Osteoblast (primary cell): ENCODE measurements at places on chromosomes 3 and 15. TPM values are rescaled to one million over a fixed set of nuclear protein-coding genes. Genes with fewer than 3 reads are reported as not detected.
A peak's percentile ranks its signal among the peaks of the same experiment; 100 is the strongest.

Gene MRPL47
- total RNA-seq, result 32.2 and 33.6 TPM in 2 replicates

Gene KNG1
- not detected in 2 replicates for total RNA-seq

Gene GPR87
- total RNA-seq, result not detected in 2 replicates

Gene GOLGA6B
- total RNA-seq, result not detected in 2 replicates

DNA sequence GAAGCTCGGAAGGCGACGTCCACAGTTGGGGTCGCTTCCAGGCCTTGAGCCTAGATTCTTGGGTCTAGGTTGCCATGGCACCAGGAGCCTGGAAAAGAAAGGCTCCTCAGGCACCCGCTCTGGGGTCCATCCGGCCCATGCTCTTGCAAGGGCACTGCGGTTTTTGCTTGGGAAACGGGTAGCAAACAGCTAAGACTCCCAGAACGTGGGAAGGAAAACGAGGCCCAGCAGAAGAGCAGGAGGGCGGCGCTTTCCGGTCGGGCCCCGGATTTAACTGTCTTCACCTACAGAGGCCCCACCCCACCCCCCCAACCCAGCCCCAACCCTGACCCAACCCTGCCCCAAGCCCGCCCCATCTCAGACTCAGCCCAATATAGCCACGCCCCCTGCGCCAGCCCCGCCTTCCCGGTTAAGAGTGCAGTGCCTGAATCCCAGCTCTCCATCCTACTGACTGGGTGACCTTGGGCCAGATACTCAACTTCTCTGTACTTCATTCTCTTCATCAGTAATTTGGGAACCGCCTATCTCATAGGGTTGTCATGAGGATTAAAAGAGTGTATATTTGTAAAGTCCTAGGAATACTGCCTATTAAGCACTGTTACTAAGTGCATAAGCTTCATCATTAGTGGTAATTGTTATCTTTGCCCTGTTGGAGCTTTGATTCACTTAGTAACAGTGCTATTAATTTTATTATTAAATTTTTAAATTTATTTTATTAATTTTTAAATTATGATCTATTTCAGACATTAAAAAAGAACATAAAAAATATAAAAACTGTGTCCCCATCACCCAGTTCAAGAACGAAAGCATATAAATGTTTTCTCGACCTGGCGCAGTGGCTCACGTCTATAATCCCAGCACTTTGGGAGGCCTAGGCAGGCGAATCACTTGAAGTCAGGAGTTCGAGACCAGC, 28.4 kb upstream of the SMAD6 start:
- H3K27ac ChIP-seq, result no peak overlapping the region
- no peak for DNase-seq
- H3K36me3 ChIP-seq, result no peaks in the 10 kb centered on the region

GRCh38 chr3:66554178-66554577, 53.4 kb upstream of the LRIG1 start:
- no peak overlapping the region for H3K27ac ChIP-seq
- no peaks in the 10 kb centered on the region for H3K27me3 ChIP-seq
- no peaks in the 10 kb centered on the region for H3K36me3 ChIP-seq

DNA sequence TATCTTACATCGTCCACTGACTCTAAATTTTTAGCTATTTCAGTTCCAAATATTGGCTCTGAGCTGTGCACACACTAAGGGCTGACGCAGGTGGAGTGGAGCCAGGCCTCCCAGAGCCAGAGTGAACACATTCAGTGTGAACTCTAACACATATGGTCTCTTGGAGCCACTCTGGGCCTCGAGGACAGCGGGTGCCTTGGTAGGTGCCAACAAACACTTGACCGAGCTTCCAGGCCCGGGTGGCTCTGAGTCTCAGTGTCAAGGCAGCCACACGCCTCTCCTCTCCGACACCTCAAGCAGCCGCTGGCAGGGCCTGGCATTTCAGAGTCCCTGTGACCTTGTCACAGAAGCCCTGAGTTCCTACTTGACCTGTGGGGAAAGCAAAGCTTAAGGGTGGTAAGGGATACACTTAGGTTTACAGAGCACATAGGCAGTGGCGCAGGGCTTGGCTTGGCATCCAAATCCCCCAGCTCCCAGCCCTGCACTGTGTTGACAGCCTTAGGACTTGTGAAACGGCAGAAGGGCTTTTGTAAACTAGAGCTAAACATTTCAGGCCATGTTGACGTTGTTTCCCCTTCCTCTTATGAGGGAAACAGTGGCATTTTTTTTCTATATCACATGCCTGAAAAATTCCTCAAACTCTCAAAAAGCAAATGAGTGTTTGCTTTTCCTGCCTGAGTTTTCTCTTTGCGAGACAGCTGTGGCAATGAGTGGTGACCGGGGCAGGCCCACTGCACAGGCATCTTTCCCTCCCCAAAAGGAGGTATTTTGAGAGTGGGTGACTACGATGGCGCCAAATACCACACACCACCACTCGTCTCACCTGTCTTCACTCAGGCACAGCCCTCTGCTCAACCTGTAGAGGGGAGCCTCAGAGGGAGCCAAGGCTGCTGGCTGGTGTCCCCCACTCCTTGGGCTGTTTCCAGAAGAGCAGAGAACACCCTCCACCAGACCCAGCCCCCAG, 60.8 kb downstream of the DAPK2 start:
- H3K36me3 ChIP-seq, result no peaks in the 10 kb centered on the region
- H3K27ac ChIP-seq, result no peak overlapping the region
- no peak for DNase-seq
- H3K4me1 ChIP-seq, result peaks cover 3% of the 10 kb centered on the region

Gene STRC
- under 0.01 TPM in 2 replicates for total RNA-seq

Gene TRIM71
- not detected in 2 replicates for total RNA-seq

Gene BAHD1
- total RNA-seq, result 10.0 and 10.5 TPM in 2 replicates

Gene PAK6
- total RNA-seq, result not detected in 2 replicates

GRCh38 chr3:150238048-150238802, 169.9 kb upstream of the TSC22D2 start:
- H3K27me3 ChIP-seq, result no peaks in the 10 kb centered on the region
- H3K27ac ChIP-seq, result peak overlapping the region; percentile 84
- no peak for DNase-seq
- no peak overlapping the region for H3K4me3 ChIP-seq
- H3K36me3 ChIP-seq, result no peaks in the 10 kb centered on the region

Gene SIN3A
- total RNA-seq, result 34.5 and 36.2 TPM in 2 replicates

- peaks cover 13% of the 10 kb centered on the region for H3K27me3 ChIP-seq
Observed at GRCh38 chr3:37466660-37467359, 292.4 kb upstream of the LRRFIP2 start.

Gene ZIC1
- total RNA-seq, result 2.1 and 3.6 TPM in 2 replicates

- no peak for DNase-seq
- H3K27me3 ChIP-seq, result peaks cover 2% of the 10 kb centered on the region
- H3K36me3 ChIP-seq, result no peaks in the 10 kb centered on the region
- no peaks in the 10 kb centered on the region for H3K4me1 ChIP-seq
Observed at GRCh38 chr3:81788610-81789009, 27.2 kb upstream of the GBE1 start.

Gene ALG1L2
- 0.29 TPM in 1 of 2 replicates, not detected in the other for total RNA-seq

- H3K4me1 ChIP-seq, result peaks cover 7% of the 10 kb centered on the region
- no peaks in the 10 kb centered on the region for H3K27me3 ChIP-seq
- no peaks in the 10 kb centered on the region for H3K36me3 ChIP-seq
- DNase-seq, result no peak
- no peak overlapping the region for H3K4me3 ChIP-seq
- no peak overlapping the region for H3K27ac ChIP-seq
Observed at GRCh38 chr3:178095522-178095921, 440.7 kb upstream of the KCNMB2 start.

Gene MUSTN1
- total RNA-seq, result 1.4 TPM in 1 of 2 replicates, not detected in the other

- DNase-seq, result peak; percentile 53
- H3K4me3 ChIP-seq, result no peak overlapping the region
- H3K27ac ChIP-seq, result no peak overlapping the region
- no peaks in the 10 kb centered on the region for H3K36me3 ChIP-seq
Observed at GRCh38 chr3:165624761-165625160, 212.5 kb downstream of the BCHE start.

- H3K4me3 ChIP-seq, result no peak overlapping the region
- H3K4me1 ChIP-seq, result peaks cover 6% of the 10 kb centered on the region
- DNase-seq, result no peak
- H3K27me3 ChIP-seq, result no peaks in the 10 kb centered on the region
Observed at GRCh38 chr3:45194791-45195190, 31.3 kb downstream of the TMEM158 start.

DNA sequence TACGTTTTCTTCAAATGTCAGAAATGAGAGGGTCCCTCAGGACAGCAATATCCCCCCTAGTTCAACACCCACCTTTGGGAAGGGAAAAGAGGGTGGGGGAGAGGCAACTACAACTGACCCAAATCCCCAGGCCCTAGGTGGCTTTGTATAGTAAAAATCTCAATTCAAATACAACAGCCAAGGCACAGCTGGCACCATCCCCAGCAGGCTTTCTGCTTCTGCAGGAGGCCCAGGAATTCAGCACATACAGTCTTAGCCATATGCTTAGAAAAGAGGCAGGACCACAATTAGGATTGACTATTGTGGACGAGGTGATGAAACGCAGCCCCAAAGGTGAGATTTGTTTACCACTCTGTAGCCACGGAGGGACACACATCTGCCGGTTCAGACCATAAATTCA, 15.8 kb downstream of the NR2E3 start:
- H3K27me3 ChIP-seq, result no peaks in the 10 kb centered on the region
- DNase-seq, result no peak
- H3K4me3 ChIP-seq, result no peak overlapping the region
- no peak overlapping the region for H3K27ac ChIP-seq
- H3K36me3 ChIP-seq, result peaks cover 67% of the 10 kb centered on the region

DNA sequence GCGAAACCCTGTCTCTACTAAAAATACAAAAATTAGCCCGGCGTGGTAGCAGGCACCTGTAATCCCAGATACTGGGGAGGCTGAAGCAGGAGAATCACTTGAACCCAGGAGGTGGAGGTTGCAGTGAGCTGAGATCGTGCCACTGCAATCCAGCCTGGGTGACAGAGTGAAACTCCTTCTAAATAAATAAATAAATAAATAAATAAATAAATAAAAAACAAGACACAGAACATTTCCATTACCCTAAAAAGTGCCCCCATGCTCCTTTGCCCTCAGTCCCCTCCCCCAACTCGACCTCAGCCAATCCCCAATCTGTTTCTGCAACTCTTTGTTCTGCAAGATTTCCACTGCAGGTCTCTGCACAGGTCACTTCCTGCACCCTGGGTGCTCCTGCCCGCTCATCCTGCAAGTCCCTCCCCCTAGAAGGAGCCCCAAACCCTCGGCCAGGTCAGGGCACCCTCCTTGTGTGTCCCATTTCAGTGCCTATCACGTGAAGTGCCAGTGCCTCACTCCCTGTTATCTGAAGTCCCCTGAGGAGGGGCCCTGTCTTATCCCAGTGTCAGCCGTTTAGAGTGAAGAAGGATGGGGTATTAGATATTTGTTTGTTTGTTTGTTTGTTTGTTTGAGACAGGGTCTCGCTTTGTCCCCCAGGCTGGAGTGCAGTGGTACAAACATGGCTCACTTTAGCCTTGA, 1.1 kb downstream of the FAM240A start:
- H3K27me3 ChIP-seq, result peaks cover 55% of the 10 kb centered on the region
- DNase-seq, result no peak
- H3K27ac ChIP-seq, result no peak overlapping the region
- no peaks in the 10 kb centered on the region for H3K36me3 ChIP-seq

Gene SLC24A5
- not detected in 2 replicates for total RNA-seq

Gene PYGO1
- total RNA-seq, result 15.6 and 18.0 TPM in 2 replicates

Gene EFL1
- 30.9 and 32.9 TPM in 2 replicates for total RNA-seq

- H3K4me1 ChIP-seq, result no peaks in the 10 kb centered on the region
- no peaks in the 10 kb centered on the region for H3K27me3 ChIP-seq
- DNase-seq, result no peak
Observed at GRCh38 chr3:71266875-71267274, 316.7 kb downstream of the FOXP1 start.

Gene GOLGA8H
- total RNA-seq, result under 0.01 TPM in 1 of 2 replicates, not detected in the other

GRCh38 chr3:15631426-15632211, 30.1 kb downstream of the BTD start:
- H3K4me1 ChIP-seq, result peaks cover 51% of the 10 kb centered on the region
- peak overlapping the region; percentile 94 for H3K27ac ChIP-seq
- no peak overlapping the region for H3K4me3 ChIP-seq
- peak; percentile 13 for DNase-seq
- H3K27me3 ChIP-seq, result no peaks in the 10 kb centered on the region

Gene FSD2
- total RNA-seq, result not detected in 2 replicates

DNA sequence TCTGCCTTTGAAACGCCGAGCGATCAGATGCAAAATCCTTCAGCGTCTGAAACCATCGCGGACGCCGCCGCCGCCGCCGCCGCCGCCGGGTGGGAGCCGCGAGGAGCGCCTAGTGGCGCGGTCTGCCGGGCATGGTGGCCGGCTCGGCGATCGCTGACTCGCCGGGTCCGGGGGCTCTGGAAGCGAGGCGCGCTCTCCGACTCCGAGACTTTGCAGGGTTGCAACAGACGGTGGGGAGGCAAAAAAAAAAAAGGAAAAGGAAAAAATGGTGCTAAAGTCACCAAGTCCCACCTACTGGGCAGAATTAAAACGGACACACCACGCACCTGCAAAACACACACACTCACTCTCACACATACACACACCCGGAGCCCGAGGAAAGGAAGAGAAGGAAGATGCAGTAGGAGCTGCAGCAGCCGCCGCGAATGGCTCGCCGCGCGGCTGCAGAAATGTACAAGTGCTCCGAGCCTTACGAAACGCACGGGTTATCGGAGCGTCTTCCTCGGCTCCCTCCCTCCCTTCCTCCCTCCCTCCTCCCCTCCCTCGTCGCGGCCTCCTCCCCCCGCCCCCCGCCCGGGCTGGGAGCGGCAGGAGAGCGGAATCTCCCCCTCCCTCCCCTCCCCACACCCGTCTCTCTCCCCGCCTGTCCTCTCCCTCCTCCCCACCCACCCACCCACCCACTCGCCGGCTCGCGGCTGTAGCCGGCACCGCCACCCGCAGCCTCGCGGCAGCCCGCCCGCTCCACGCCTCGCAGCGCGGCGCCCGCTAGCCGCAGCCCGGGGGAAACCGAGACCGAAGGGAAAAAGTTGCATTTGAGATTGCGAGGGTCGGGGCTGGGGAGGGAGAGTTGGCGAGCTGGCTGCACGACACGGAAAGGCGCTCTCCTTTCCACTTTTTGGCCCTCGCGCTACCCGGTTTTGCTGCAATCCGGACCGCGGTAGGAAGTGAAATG, at the start of gene NTRK3:
Gene NTRK3, minus strand, starts transcription at position 461 of the 952 bp plus-strand sequence. CDS start 586 bp downstream, outside the sequence.
- H3K27me3 ChIP-seq, result peaks cover 65% of the 10 kb centered on the region
- H3K4me1 ChIP-seq, result no peaks in the 10 kb centered on the region
- no peak within 1 kb of the TSS for H3K27ac ChIP-seq
- peak within 1 kb of the TSS; percentile 58 for H3K4me3 ChIP-seq
- H3K36me3 ChIP-seq, result no peaks in the 10 kb centered on the region

Gene RAD18
- 7.6 and 8.8 TPM in 2 replicates for total RNA-seq

DNA sequence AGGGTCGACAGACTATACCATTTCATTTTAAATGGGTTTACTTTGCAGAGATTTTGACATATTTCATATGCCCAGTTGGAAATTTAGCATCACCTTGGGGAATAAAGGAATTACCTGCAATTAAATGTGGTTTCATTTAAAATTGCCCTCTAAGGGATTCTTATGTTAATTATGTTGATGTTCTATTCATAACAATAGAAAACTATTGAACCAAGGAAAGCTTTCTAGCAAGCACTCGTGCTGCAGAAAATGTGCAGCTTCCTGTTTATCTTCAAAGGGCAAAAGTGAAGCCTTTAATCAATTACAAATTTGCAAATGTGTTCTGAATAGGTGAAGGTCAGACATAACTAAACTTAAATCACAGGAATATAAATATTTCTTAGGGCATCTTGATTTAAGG, 352.1 kb downstream of the CHST2 start:
- H3K36me3 ChIP-seq, result no peaks in the 10 kb centered on the region
- H3K27ac ChIP-seq, result no peak overlapping the region
- no peak for DNase-seq
- no peaks in the 10 kb centered on the region for H3K4me1 ChIP-seq
- H3K27me3 ChIP-seq, result no peaks in the 10 kb centered on the region
